ENCODE measurements at places on chromosomes 5 and 9.
A peak's percentile ranks its signal among the peaks of the same experiment; 100 is the strongest.

GRCh38 chr9:137458194-137459151 lies 661 bp downstream of the NSMF start:
- no peak for DNase-seq

DNA sequence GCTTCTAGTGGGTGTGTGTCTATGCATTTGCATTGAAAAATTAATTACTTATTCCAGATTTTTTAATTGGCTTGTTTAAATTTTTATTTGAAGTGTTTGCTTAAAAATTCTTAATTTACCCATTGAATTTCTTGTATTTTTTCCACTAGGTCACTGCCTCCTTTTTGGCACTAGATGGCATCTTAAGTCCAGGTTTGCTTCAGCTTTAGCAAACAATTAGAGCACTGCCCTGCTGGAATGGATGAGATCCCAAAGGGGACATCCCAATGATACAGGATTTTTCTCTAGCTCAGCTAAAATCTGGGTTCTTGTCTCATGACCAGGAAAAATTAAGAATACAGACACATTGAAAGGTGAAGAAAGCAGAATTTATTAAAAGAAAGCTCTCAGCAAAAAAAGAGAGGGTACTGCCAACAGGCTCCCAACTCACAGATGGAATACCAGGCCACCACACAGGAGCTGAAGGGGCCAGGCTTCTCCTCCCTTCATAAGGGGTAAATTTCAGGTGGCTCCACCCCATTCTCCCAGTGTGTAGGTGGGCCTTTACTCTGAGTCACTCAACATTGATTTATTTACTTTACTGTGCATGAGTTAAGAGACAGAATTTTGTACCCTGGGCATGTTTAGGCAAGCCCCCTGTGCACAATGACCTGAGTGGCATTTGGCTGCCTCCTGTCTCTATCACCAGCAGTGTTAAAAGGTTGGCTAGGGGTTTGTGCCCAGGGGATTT lies 532.4 kb downstream of the ANXA1 start:
- peak; percentile 27 for DNase-seq

DNA sequence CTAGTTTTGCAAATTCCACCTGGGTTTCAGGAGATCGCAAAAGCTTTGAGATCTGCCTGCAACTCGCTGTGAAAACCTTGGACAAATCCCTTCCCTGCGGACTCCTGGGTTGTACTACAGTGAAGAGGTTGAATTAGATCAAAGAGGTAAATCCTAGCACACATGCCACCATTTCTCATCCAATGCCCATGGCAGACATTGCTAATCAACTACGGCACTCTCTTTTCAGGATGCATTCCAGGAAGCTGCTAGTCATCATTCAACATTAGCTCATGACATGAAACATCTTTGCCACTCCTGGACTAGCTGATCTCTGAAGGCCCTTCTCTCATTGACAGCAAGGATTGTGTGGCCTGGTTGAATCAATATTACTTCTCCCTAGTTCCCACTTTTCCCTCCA lies 46.1 kb downstream of the PCDH1 start:
- DNase-seq: peak; percentile 52

GRCh38 chr5:146660376-146660960 lies 144.5 kb upstream of the GPR151 start:
- DNase-seq: no peak

DNA sequence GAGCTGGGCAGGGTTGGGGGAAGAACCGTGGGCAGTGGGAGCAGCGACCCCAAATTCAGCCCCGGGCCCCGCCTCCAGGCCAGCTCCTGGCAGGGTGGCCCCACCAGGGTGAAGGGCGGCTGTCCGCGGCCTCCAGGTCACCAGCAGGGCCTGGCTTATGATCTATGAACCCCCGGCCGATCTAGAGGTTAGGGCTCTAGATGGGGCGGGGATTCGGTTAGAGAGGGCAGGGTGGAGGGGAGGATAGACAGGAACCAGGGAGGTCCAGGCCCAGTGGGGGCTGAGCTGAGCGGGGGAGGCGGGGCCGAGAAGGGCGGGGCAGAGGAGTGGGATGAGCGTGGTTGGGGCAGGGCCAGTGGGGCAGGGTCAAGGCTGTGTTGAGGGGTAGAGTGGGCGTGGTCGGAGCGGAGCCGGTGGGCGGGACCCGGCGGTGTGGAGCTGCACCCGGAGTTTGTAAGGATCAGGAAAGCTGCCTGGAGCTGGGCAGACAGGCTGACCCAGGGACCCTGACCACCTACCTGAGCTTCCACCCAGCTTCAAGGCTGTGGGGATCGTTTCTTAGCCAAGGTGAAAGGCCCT lies 29.3 kb upstream of the OBP2B start:
- DNase-seq: peak; percentile 72

DNA sequence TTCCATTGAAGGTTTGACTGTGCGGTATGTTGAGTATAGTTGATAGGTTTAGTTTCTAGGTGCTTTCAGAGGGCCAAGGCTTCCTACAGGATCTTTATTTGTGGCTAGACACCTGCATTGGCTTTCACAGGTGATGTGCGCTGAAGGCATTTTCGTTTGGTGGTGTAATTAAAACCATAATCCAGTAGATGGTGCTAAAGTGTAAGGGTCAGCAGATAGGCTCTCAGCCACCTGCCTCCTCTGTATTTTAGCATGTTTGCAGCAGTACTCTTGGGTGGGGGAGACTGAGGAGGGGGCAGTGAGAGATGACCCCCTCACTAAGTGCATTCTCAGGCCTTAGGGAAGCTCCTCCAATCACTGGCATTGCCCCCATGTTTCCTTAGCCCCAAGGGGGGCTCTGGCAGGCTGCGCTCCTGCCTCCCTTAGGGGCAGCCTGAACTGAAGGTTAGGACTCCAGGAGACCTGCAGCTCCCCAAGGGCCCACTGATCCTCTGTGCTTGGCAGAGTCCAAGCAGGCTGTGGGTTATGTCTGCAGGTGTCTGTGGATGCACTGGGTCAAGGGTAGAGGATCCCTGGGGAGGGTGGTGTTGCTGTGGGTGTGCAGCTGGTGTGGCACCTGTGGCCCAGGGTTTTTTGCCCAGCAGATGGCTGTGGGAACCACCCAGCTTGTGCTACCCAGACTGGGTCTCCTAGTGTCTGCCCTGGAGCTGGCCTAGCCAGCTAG lies 23.4 kb downstream of the CDK20 start:
- peak; percentile 26 for DNase-seq

- DNase-seq: no peak
Observed at GRCh38 chr5:96601200-96601599, 61.0 kb upstream of the CAST start.

- DNase-seq: no peak
Observed at GRCh38 chr5:55188656-55189540, 15.9 kb upstream of the CDC20B start.

DNA sequence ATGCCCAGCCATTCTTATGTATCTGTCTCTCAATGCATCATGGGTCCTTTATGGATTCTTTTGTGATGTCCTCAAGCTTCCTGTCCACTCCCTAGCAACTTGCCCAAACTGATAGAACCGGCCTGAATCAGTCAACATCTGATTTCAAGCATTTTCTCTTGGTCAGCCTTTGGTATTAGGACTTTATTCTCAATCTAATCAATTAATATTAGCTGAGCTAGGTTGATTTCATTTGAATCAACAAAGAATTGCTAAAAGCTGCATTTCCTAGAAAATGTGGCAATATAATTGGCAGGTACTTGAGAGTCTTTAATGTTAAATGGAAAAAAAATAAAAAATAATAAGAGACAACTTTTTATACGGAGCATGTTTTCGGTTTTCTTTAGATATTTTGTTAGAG lies 121.8 kb downstream of the GHR start:
- DNase-seq: no peak

DNA sequence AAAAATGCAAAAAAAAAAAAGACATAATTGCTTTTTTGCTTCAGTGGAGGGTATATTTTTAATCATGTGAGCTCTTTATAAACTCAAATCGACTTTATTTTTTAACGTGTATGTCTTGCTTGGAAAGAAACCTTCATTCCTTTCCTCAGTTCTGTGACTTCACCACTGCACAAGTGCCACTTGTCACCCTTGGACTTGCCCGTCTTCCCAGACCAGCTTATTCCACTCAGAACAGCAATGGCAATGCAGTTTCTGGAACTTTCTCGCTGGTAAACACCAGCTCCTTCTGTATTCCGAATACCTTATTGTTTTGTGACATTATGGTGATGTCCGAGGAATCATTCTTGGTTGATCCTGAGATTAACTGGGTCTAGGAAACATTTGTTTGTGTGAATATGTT lies 440.5 kb upstream of the ADAMTS16 start:
- no peak for DNase-seq

DNA sequence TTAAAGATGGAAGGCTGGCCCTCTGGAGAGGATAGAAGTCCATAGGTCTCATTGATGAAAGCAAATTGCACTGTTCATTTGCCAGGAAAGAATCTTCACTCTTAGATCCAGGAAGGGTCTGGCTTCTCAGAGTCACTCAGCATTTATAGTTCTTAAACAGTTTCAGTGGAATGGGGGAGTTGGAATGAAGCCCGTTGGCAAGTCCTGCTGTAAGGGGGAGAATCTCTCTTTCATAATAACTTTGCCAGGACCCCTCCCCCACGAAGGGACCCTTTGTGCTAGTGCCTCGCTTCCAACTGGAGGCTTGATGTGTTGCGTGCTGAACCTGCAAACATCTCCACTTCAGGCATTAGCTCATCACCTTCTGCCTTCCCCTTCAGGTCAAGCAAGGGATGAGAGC lies 57.1 kb downstream of the ENTREP1 start:
- DNase-seq: no peak

- DNase-seq: no peak
Observed at GRCh38 chr5:176535664-176536131, 1.5 kb downstream of the RNF44 start.

DNA sequence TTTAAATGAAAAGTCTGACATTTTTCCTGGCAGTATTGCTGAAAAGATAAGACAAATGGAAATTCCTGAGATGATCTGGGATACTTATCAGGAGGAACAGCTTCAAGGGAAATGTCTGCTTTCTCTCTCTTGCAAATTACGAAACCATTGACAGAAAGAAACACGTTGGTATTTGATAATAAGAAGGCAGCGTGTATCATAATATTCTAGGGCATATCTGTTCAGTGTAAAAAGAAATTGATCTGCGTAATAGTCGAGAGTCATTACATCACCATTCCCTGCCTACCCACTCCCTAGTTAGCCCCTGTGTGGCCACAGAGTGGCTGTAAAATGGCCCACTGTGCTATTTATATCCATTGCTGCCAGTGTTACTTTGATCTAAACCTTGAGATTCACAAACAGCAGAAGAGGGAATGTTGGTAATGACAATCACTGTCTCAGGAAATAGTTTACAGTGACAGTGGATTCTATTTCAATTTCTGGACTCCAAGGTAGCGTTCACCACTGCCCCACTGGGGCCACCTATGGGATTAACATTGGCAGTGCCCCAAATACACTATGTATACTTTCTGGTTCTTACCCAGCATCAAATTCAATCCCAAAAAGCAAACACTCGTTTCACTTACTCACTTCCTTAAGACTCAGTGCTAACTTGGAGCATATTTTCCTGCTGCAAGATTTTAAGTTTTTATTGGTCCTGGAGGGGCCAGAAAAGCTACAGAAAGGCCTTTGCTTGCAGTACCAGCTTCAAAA lies 133.4 kb upstream of the GAS1 start:
- peak; percentile 35 for DNase-seq

DNA sequence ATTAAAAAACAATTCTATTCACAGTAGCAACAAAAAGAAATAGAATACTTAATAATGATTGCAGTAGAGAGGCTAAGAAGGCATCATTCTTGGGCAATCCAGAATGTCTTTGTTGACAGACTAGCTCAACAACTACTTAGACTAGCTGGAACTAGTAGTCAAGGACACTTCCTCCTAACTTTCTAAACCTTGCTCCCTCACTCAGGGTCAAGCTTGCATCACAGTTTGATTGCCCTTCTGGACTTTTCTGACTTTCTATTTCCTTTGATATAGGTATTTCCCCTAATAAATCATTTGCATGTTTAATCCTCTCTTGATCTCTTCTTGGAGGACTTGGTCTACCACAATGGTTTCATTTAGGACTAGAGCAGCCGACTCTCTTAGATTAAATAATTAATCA lies 1107.9 kb downstream of the PTPRD start:
- DNase-seq: no peak

Measured in fibroblast of skin of back (primary cell).